ENCODE measurements at places on chromosomes 2 and 18. TPM values are rescaled to one million over a fixed set of nuclear protein-coding genes. Genes with fewer than 3 reads are reported as not detected.
A peak's percentile ranks its signal among the peaks of the same experiment; 100 is the strongest.

Gene RGPD3
- total RNA-seq: 0.04 TPM

Gene CFC1
- not detected for total RNA-seq

Gene FBXO48
- total RNA-seq: 1.5 TPM

Gene NYAP2
- not detected for total RNA-seq

Gene GAL3ST2
- not detected for total RNA-seq

Gene SPEG
- 1.0 TPM for total RNA-seq

Gene ALPG
- total RNA-seq: not detected

Gene IL36G
- total RNA-seq: not detected

Gene MEP1B
- total RNA-seq: not detected

Gene CASP8
- total RNA-seq: 55.5 TPM

Gene SCN9A
- not detected for total RNA-seq

Gene NOSTRIN
- not detected for total RNA-seq

DNA sequence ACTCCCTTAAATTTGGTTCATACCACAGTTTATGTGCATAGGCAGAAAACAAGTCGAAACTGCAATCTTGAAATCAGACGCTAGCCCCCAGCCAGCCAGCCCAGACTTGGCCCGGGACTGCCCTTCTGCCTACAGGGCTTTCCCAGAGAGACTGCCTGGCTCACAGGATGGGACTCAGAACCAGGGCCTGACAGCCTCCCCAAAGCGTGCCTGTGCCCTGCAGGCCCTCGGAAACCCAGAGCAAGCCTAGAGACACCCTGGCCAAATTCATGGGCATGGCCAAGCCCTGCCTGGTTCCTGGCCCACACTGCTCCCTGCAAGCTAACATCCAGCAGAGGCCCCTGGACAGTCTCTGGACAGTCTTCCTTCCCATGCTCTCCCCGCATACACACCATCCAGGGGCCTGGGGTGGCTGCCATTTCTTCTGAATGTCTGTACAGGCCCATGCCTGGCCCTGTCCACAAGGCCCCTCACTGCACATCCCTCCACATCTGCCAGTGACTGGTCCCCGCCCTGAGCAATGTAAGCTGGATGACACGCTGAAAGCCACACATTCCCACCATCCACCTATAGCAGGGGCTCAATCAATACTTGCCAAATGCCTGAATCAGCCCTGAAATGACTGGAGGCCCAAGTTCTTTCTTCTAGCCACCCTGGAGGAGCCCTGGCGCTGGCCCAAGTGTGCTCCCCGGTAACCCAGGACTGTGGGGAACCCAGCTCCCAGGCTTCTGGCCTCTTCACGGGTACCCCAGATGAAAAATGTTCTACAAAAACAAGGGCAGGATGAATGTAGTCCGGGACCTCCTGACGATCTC is 73.1 kb downstream of the HDAC4 start:
- DNase-seq: no peak

GRCh38 chr2:10146366-10147005 is 23.9 kb downstream of the RRM2 start:
- no peak for DNase-seq

- DNase-seq: no peak
These were observed 135.3 kb downstream of the CALCRL start for GRCh38 chr2:187312718-187313282.

DNA sequence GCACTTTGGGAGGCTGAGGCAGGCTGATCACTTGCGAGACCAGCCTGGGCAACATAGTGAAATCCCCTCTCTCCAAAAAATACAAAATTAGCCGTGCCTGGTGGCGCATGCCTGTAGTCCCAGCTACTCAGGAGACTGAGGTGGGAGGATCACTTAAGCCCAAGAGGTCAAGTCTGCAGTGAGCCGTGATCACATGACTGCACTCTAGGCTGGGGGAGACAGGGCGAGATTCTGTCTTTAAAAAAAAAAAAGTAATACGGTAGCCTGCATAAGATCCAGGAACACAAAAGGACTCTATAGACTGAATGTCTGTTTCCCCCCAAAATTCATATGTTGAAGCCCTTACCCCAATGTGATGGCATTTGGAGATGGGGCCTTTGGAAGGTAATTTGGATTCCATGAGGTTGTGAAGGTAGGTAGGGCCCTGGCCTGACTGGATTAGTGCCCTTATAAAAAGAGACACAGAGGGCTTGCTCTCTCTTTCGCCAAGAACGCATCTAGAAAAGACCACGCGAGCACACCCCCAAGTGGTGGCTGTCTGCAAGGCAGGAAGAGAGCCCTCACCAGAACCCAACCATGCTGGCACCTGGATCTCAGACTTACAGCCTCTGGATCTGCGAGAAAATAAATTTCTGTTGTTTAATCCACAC is 17.0 kb downstream of the MBOAT2 start:
- DNase-seq: no peak

GRCh38 chr2:210660-211059 is 53.2 kb downstream of the SH3YL1 start:
- DNase-seq: no peak

- no peak for DNase-seq
These were observed 52.6 kb downstream of the BCL2L11 start for GRCh38 chr2:111173338-111173737.

DNA sequence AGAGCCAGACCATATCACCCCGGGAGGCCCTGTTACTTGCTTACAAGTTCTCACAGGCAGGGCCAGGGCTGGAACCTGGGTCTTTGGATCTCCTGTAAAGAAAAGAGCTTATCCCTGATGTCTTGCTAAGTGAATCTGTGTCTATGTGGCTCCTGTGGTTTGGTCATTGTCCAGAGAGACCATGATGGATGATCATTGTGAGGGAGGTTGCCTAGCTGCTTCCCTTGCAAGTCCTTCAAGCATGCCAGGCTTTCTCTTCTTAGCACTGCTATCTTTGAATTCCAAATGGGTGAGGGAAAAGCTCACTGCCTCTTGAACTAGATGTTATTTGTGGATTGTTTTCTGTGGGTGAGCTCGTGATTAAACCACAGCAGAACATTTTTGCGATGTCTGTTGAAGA is 151.6 kb downstream of the FSHR start:
- DNase-seq: no peak

GRCh38 chr18:61159246-61159645 is 174.0 kb upstream of the CDH20 start:
- no peak for DNase-seq

GRCh38 chr2:108542071-108542470 is 7.8 kb downstream of the LIMS1 start:
- no peak for DNase-seq

DNA sequence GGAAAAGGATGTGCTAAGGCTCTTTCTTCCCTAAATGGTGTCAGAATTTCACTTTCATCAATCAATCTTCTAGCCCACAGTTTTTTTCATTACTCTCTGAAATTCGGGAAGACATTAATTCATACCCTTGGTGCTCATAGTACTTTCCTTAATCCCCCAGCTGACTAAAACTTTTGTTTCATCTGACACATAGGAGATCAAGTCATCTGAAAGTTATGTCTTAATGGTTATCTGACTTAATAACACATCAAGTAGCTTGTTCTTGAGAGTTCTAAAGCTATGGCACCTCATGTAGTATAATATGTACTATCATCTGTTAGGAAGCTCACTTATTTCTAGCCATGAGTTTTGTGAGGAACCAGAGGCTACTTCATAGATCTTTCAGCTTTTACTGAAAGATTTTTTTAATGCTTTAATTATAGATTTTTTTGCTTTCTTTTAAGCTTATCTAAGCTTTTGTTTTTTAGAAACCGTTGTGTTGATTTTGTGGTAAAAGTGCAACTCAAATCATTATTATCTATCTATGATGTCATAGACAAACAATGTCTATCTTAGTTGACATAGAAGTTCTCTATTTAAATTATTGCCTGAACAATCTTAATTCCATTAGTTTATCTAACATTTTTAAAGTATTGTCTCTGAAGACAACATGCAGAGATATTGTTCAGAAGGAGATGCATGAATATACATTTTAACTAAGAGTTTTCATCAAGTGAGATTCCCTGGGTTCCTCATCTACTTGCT is 93.6 kb upstream of the UBXN4 start:
- DNase-seq: no peak

DNA sequence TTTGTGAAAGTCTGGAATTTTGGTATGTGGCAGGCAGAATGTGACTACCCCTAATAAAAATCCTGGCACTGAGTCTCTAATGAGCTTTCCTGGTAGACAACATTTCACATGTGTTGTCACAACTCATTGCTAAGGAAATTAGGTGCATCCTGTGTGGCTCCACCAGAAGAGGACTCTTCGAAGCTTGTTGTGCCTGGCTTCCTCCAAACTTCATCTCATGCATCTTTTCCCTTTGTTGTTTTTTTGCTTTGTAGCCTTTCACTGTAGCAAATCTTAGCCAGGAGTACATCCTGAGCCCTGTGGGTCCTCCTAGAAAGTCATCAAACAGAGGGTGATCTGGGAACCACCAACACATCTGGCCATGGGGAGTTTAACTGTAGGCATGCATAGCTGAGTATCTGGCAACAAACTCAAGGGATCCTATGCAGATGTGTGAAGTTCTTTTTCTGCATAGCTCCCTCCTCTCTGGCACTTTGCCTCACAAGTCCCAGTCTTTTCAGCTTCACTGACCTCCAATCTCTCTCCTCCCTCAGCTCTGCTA is 42.1 kb upstream of the SERTAD2 start:
- DNase-seq: no peak

DNA sequence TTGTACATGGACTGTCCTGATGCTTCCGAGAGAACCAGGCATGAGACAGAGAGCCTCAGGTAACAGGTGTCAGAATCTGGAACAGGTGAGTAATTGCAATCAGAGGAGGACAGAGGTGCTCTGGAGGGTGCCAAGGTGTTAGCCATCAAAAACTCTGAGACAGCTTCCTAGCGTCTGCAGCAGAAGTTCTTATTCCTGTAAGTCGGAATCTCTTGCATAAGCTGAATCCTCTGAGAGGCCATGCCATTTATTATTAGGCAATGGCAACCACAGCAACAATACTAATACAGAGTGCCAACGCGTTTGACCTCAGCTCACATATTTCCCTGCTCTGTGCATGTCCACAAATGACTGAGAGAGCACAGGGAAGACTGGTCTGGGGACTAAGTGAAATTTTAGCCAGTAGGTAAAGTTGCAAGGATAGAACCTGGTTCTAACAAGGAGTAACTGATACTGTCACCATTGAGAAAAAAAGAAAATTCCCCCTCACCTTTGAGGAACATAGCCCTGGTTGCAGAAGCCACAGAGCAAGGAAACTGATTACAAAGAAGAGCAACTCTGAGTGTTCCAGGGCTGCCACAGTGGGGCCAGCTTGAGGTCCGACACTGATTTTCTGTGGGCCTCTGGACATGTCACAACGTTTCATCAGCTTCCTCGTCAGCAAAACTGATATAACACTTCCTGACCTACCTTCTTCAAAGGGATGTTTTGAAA is 55.1 kb upstream of the ACSL3 start:
- DNase-seq: no peak

DNA sequence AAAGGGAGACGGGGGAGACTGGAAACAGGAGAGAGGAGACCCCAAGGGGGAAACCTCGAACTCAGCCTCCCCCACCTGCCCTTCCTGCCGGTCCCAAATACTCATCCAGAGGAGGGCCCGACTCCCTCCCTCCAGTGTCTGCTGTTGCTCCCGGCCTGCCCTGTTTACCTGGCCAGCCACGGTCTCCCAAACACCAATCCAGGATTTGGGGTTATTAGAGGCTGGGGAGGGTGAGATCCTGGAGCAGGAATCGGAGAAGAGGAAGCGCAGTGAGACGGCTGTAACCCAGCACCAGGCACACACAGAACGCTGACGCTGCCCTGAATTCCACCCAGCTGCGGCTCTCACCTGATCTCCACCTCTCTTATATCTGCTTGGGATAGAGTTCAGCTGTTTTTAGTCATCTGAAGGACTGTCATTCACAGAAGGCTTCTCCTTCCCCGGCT is 213.0 kb downstream of the TNS1 start:
- no peak for DNase-seq

DNA sequence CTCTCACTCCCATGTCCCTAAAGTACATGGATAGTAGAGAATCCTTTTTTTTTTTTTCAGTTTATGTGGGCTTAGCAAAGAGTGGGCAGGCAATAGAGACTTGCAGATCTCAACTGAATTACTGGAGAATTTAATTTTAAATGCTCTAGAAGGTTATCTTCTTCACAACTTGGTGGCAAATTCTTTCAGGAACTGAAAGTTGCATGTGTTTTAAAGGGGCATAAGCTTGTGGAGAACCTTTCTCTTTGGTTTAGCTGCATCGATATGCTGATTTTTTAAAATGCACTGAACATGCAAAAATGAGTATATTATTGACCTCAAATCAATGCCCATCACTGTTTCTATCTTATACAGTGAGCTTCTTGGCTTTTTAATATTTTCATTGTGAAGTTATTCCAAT is 24.9 kb upstream of the GALNT3 start:
- DNase-seq: no peak

DNA sequence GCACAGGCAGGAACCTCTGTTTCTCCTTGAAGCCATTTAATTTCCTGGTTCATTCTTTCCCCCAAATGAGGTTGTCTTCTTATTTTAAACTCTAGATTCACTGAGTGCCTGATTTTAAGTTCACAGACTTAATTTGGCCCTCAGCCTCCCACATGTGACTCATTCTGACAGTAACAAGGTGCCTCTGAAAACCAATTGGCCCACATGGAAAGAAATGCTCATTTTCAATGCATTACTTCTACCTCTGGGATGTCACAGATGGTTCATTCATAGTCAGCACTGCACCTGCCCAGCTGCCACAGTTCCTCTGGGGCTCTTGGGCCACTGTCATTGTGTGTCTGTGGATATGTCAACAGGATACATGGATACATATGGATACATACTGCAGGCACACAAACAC is 140.4 kb upstream of the CAPN13 start:
- no peak for DNase-seq

DNA sequence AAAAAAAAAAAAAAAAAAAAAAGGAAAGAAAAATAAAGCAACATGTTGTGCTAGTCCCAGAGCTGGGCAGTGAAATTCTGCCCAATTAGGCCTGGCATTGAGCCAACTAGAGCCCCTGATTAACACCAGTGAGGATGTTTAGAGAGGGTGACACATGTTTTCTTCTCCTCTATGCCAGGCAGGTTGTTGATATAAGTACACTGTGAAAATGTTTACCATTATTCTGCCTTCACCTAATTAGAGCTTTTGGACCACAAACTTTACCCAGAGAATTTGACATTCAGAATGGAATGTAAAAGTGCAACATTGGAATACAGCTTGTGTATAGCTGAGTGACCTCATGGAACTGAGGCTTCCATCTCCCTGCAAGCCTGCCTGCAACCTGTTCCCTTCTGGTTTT is 95.9 kb upstream of the MSH2 start:
- DNase-seq: no peak

DNA sequence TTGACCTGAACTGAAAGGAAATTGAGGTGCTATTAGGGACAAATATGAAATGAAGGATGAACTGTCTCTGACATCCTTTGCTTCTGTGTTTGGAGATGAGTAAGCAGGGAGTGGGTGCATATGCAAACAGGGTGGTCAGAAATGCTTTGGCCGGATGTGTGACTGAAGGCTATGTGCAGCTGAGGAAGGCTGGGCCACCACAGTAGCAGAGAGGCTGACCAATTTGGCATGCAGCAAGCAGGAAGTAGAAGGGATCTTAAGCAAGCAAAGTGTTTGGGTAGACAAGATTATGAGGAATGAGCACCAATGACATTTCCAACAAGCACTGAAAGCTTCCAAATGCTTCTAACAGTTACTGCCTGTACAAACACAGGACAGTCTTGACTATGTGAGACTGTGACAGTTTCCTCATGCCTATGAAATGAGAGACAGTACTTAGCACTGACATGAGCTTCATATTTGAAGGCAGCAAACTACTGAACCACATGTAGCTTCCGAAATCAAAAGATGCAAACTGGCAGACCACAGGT is 3.3 kb upstream of the ACTR3 start:
- DNase-seq: peak; percentile 7

- DNase-seq: no peak
These were observed 35.8 kb upstream of the SCLY start for GRCh38 chr2:238024986-238025385.
